GM04503 (cell line): ENCODE measurements at places on chromosomes 2 and 18.

GRCh38 chr2:40396124-40396523, 55.8 kb downstream of the SLC8A1 start:
- no peak for DNase-seq

GRCh38 chr18:45157576-45157975, 457.7 kb upstream of the SLC14A2 start:
- DNase-seq, result no peak

- DNase-seq, result no peak
These were observed 158.0 kb downstream of the RAPGEF4 start for GRCh38 chr2:172893671-172894070.

GRCh38 chr2:60068755-60069154, 484.7 kb downstream of the BCL11A start:
- no peak for DNase-seq

GRCh38 chr18:6194640-6195039, 220.1 kb downstream of the L3MBTL4 start:
- DNase-seq, result no peak

DNA sequence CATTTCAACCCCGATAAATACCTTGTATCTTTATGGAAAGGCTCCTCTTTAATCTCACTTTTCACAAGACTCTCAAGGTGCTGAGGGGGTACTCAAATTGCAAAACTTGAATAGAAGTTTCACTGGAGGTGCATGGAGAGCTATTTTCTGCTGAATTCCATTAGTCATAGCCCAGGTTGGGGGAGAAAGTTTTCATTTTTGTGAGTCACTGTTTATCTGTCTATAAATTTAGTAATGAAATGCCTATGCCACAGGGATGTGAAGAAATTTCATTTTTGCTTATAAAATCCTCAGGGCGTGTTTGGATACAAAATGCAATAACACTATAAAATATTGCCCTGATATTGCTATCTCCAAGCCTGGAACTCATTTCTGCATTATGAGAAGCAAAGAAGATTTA, 346.3 kb downstream of the LRATD1 start:
- no peak for DNase-seq

- DNase-seq, result no peak
These were observed 687.8 kb upstream of the DDX18 start for GRCh38 chr2:117126656-117127055.

DNA sequence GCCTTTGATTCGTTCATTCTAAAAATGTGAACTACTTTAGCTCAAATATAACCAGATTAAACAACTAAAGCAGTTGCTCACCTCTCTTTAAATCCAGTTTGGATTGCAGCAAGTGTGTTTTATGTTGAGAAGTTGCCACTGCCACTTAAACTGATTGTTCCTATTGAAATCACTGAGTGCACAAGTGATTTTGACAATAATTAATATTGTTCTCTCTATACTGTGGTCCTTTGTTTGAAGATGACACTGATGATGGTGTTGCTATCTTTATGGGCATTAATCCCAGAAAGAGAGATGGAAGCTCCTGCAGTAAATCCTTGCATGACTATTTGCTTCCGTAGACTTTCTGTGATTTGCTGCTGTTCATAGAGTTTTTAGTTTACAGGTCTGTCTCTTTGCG, 251.4 kb upstream of the ZEB2 start:
- no peak for DNase-seq

DNA sequence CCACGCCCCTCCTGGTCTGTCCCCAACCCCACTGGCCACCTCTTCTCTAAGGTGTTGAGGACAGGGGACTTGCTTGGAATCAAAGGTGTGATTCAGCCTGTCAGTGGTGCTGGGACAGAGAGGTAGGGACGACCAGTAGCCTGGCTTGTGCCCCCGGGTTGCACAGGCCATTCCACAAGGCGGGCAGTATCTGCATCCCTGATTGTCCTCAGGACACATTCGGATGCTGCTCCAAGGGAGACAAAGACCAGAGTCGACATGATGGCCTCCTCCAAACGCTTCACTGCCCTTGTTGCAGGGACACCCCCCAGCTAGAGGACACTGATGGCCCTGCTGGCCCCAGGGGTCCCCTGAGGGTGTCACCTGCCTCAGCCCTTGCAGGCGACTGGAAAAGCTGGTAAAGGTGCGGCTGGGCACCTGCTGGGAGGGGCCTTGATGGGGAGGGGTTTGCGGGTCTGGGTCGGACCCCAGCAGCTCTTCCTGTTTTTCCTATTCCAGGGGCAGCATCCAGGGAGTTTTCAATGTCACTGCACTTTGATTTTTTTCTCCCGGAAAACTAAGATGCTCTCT, 98.0 kb downstream of the PTGR3 start:
- no peak for DNase-seq

- DNase-seq, result no peak
These were observed 20.2 kb downstream of the USP37 start for GRCh38 chr2:218547978-218548377.

- no peak for DNase-seq
These were observed 70.4 kb downstream of the CWC22 start for GRCh38 chr2:179936654-179937053.

GRCh38 chr2:159232456-159233170, 53.9 kb downstream of the WDSUB1 start:
- no peak for DNase-seq

GRCh38 chr2:176068419-176068832, 15.3 kb downstream of the EVX2 start:
- no peak for DNase-seq

GRCh38 chr2:126828051-126828450, 70.6 kb upstream of the TEX51 start:
- no peak for DNase-seq

- no peak for DNase-seq
These were observed 91.5 kb downstream of the FHOD3 start for GRCh38 chr18:36389027-36389426.

- DNase-seq, result peak; percentile 87
These were observed 229.9 kb upstream of the HDAC4 start for GRCh38 chr2:239630618-239631286.

DNA sequence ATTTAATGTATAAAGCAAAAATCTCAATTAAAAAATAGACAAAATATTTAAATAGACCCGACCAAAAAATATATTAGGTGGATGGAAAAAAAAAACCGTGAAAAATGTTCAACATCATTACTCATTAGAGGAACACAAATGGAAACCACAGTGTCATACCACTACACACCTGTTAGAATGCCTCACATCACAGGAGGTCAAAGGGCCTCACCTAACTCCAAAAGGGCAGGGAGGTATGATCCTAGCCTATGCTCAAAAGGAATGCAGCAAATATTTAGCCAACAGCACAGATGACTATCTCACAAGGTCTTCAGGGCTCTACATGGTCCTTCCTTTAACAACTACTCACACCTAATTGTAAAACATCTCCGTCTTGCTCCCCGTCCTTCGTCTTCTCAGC, 185.5 kb upstream of the SETBP1 start:
- DNase-seq, result no peak

- DNase-seq, result no peak
These were observed 235.6 kb upstream of the MYT1L start for GRCh38 chr2:2566396-2567323.

GRCh38 chr18:12943215-12943614, 4.6 kb upstream of the SEH1L start:
- no peak for DNase-seq

- DNase-seq, result no peak
These were observed 283.0 kb downstream of the ALPK2 start for GRCh38 chr18:58345875-58346274.

GRCh38 chr2:74984947-74985637, 26.6 kb downstream of the POLE4 start:
- no peak for DNase-seq

DNA sequence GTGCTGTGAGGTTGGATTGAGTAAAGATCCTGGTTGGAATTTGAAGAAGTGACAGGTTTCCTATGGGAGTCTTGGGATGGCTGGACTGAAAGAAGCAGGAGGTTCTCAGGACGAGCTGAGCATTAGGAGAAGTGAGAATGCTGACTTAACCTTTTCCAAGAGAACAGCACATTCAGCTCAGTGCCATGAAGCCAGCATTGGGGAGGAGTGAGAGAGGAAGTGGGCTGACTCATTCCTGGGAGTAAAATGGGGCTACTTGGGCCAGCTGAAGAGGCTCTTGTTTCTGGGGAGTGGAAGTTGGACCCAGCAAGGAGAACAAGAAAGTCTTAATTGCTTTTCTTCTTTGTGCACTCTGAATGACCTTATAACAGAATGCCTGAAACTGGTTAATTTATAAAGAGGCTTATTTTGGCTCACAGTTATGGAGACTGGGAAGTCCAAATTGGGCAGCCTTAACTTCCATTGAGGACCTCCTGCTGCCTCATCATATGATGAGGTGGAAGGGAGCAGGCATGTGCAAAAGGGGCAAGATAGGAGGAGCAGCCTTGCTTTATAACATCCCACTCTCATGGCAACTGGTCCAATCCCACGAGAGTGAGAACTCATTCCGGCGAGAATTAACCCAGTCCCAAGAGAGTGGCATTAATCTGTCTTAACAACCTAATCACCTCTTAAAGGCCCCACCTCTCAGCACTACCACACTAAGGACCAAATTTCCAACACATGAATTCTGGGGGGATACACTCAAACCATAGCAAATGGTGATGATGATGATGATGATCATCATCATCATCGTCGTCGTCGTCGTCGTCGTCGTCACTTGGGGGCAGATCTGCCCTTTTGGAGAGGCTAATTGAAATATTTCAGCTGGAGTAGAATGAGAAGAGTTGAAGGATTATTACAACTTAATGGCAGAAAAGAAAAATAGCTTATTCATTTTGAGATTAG, 26.1 kb downstream of the DGUOK start:
- no peak for DNase-seq

DNA sequence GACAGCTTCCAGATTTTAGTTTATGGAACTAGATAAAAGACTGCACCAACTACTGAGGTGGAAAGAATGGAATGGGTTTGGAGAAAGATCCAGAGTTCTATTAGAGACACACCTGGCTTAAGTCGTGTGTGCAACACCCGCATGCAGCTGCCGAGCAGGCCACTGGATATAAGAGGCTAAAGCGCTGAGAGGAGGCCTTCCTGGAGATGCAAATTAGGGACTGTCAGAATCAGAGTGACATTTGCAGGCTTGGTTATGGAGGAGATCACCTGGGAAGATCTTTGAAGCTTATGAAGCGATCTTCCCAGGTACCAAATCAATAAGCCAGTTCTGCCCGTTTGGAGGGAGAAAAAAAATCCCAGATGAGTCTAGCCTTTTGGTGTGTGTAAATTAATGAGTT, 30.4 kb upstream of the KLHL29 start:
- no peak for DNase-seq

- DNase-seq, result no peak
These were observed 31.5 kb downstream of the ATP8B1 start for GRCh38 chr18:57771626-57772025.

DNA sequence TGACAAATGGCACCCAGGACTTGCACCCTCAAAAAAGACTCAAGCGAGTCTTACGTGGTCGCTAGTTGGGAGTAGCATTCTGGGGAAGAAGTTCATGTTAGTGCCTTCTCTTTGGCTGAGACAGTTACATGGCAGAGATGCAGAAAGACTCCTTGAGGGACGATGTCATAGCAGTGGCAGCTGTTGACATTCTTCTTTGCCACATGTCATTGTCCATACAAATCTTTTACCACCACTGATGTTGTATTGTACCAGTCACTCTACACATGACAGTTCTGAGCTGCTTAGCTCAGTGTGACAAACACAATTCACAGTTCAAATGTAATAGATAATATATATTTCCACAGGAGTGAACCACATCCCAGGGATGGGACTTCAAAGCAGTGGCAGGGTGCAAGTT, 197.1 kb downstream of the TCF4 start:
- DNase-seq, result no peak

GRCh38 chr18:67568166-67568565, 51.6 kb upstream of the DSEL start:
- no peak for DNase-seq

GRCh38 chr2:164710837-164711765, 89.8 kb upstream of the GRB14 start:
- no peak for DNase-seq

- DNase-seq, result no peak
These were observed 26.2 kb downstream of the TRAF3IP1 start for GRCh38 chr2:238346544-238346943.

- DNase-seq, result no peak
These were observed 168.3 kb downstream of the MAP2 start for GRCh38 chr2:209592106-209592505.

DNA sequence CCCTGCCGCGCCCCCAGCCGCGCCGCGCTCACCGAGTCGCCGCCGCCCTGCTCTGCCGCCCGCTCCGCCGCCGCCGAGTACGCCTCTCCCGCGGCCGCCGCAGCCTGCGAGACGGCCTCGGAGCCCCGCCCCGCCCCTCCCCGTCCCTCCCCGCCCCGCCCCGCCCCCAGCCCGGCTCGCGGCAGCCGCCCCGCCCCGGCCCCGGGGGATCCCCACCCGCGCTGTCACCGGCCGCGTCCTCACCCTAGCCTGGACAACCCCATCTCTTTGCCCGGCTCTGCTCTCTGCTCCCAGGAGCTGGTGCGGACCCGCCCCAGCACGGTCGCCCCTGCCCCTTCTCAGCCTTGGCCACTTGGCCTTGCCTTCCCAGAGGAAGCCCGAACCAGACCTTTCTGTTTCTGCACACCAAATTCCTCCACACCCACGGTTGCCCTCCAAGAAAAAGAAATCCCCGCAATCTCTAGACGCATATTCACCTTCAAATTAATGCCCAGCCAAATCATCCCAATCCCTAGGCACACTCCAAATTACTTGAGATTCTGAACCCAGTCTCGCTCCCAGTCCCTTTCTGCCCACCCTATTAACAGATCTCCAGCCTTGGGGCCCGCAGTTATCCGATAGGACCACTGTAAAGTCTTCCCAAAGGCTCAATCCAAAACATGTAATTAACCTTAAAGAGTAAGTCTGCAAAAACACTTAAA, at the start of gene CYRIA:
Gene CYRIA, minus strand, starts transcription at position 87 of the 701 bp plus-strand sequence. CDS start 77,715 bp downstream, outside the sequence.
- no peak for DNase-seq

DNA sequence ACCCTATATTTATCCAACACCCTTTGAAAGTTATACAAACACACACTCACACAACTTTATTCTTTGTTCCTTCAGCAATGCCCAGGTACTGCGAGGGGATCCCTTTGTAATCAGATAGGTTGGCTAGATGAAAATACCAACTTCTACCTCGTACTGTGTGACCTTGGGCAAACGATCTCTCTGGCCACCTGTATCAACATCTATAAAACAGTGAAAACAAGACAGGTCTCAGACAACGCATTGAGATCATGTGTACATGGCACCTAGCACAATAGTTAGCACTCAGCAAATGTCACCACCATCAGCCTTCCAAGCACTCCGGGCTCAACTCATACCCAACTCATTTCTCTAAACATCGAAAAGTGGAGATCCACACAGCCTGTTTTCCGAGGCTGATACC, 118.4 kb upstream of the PPP1CB start:
- no peak for DNase-seq

- DNase-seq, result no peak
These were observed 25.3 kb downstream of the PTPN18 start for GRCh38 chr2:130381145-130381544.

- no peak for DNase-seq
These were observed 152.1 kb downstream of the GLI2 start for GRCh38 chr2:120887741-120888231.

DNA sequence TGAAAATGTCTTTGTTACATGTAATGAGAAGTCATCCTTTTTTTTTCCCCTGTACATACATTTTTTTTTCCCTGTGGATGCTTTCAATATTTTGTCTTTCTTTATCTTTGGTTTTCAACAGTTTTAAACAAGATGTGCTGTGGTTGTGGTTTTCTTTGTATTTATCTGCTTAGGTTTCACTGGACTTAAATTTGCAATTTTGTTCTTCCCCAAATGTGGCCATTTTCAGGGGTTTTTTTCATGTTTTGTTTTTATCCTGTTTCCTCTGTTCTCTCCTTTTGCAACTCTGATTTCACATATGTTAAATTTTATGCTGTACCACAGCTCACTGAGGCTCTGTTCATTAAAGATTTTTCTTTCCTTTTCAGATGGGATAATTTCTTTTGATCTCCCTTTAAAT, 41.7 kb downstream of the GALNT1 start:
- no peak for DNase-seq
